ENCODE measurements at places on chromosomes 2 and 18.
A peak's percentile ranks its signal among the peaks of the same experiment; 100 is the strongest.

GRCh38 chr2:24542269-24542872 is 51.3 kb downstream of the NCOA1 start:
- DNase-seq, result no peak

DNA sequence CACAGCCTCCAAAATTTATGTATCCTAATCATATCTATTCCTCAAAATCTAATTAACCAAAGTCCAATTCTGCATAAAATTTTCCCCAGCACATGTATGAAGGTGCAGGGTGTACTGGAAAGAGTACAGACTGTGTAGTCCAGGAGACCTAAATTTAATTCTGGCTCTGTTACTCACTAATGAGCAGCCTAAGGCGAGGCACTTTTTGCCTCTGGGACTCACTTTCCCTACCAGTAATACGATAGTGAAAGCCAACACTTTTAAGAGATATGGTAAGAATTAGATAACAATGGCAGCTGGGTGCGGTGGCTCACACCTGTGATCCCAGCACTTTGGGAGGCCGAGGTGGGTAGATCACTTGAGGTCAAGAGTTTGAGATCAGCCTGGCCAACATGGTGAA is 177.7 kb downstream of the PIEZO2 start:
- no peak for DNase-seq

DNA sequence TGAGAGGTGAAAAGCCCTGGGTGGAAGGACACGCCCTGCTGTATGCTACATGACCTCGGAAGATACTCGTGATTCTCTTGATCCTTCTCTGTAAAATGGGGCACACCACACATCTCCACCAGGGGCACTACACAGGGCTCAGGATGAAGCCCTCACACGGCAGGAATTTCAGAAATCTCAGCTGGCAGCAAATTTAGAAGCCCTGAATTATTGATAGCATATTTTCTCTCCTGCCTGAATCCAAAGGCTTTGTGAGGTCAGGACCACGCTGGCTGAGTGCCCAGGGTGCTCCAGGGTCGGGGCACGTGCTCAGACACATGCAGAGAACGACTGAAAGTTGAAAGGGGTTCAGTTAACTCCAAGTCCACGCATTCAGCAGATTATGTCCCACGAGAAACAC is 42.1 kb upstream of the GALR1 start:
- DNase-seq, result peak; percentile 80

DNA sequence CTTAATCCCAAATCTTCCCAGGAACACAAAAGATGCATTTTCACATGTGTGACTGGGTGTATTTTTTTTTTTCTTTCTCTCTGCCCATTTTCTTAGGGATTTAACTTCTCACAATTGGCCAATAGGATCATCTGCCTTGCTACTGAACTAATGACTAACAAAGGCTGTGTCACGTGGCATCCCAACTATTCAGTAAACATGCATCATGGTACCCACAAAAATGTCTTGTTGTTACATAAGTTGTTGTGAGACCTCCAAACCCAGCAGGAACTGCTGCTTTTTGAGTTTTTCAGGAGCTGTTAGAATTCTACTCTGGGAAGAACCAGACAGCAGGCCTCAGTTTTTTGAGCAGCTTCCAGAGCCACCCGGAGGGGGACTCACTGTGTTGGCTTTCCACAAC is 31.9 kb downstream of the GAD1 start:
- DNase-seq, result no peak

DNA sequence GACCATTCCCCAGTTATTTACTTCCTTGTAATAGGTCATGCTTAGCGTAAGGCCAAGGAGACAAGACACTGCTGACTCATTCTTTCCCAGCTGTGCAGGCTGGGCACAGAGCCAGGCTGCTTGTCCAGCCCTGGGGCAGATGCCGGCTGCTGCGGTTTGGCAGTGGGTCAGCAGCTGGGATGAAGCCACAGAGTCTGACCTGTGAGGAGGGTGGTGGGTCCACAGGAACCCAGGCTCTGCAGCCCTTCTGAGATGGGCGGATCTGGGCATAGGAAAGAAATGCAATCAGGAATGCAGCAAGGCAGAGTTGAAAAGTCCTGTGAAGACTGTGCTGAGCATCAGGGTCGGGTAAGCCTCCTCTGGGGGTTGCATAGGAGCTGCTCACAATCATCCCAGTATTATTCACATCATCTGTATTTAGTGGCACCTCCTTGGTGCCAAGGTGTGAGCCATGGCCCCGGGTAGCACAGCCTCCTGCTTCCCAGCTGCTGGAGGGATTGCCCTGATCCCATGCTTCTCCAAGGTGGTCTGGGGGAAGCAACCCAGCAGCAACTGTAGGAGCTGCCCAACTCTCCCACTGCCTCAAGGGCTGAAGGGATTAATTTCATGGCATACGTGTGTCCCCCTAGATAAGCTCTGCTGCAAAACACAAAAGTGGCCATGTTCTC is 139.0 kb downstream of the DDX1 start:
- DNase-seq, result peak; percentile 88

DNA sequence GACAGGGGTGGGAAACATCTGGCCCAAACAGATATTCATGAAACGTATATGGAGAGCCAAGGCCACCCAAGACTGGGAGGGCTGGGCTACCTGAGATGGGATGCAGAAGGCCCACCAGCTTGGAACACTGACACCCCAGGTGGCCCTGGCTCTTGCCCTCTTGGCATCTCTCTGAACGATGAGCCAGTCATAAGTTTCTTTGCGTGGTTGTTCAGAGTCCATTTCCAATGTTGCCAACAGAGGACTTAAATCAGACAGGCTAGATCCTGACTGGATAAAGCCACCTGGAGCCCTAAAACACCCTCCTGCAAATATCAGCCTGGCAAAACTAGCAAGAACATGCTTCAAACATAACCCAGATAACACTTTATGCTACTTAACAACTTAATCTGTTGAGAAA is 42.6 kb downstream of the LPIN2 start:
- no peak for DNase-seq

GRCh38 chr2:62112179-62112578 is 83.7 kb upstream of the B3GNT2 start:
- no peak for DNase-seq

- no peak for DNase-seq
These were observed 348.8 kb upstream of the SETBP1 start for GRCh38 chr18:44331656-44332570.

- no peak for DNase-seq
These were observed 21.2 kb upstream of the RPL37A start for GRCh38 chr2:216477283-216478035.

- DNase-seq, result no peak
These were observed 60.6 kb downstream of the SEMA4F start for GRCh38 chr2:74714691-74715080.

DNA sequence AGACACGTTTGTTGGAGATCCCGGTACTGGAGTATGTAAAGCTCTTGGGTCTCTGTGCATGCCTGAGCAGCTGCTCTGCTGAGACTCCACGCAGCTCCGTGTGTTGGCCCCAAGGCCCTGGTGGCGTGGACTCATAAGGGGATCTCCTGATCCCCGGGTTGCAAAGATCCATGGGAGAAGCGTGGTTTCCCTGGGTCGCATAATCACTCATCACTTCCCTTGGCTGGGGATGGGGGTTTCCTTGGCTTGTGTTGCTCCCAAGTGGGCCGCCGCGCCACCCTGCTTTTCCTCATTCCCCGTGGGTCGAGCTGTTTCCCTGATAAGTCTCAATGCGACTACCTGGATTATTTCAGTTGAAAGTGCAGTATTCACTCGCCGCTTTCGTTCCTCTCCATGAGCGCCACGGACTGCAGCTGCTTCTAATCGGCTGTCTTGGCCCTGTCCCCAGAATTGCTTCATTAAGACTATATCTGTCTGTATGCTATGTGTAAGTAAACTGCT is 76.0 kb downstream of the EPC2 start:
- no peak for DNase-seq

GRCh38 chr2:161030260-161031063 is 129.8 kb upstream of the TANK start:
- no peak for DNase-seq

DNA sequence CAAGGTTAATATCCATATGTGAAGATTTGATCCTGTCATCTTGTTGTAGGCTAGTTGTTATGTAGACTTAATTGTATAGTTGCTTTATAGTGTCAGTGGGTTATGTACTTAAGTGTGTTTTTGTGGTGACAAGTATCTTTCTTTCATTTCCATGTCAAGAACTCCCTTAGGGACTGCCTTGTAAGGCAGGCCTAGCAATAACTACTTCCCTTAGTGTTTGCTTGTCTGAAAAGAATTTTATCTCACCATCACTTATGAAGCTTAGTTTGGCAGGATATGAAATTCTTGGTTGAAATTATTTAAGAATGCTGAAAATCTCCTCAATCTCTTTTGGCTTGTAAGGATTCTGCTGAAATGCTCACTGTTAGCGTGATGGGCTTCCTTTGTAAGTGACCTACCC is 467.6 kb downstream of the CDH2 start:
- no peak for DNase-seq

DNA sequence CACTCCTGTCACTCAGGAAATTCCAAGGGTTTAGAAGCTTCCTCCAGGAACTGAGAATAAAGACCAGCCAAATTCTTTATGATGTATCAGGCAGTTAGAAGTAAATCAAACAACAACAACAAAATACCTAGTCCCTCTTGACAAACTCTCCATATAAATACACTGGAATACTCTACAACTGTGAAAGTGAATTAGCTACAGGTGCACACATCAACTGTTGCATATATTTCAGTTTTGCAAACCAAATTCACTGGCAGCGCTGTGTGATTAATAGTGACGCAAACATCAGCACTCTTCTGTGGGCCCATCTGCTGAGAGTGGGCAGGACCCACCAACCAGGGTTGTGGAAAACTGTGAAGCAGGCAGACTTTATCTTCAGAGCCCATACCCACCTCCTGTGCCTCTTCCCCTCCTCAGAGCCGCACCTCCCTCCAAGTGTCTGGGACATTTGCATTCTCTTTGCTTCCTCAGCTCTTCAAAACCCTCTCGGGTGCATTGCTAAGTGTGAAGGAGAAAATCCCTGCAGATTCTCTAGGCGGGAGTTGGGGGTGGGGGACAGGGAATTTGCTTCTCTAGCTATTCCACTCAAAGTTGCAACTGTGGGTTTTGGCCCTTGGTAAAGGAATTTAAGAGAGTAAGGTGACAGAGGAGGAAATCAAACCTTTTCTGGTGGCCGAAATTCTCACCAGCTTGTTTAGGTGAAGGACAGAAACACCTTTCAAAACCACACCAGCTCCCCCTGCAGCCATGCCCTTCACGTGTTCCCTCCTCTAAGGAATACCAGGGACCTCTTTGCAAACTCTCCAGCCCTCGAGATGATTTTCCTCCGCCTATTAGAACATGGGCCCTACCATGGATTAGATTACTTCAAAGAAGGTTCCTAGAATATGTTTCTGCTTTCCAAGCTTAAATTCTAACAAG is 119.3 kb downstream of the MRO start:
- DNase-seq, result peak; percentile 19

- no peak for DNase-seq
These were observed 1.4 kb downstream of the ZBTB14 start for GRCh38 chr18:5294113-5294456.

GRCh38 chr2:223101340-223102039 is 49.5 kb downstream of the KCNE4 start:
- no peak for DNase-seq

- DNase-seq, result no peak
These were observed 152.9 kb downstream of the TTC32 start for GRCh38 chr2:19748711-19749506.

Data from RPMI8226 (cell line).